ENCODE measurements at places on chromosomes 7 and 10.

DNA sequence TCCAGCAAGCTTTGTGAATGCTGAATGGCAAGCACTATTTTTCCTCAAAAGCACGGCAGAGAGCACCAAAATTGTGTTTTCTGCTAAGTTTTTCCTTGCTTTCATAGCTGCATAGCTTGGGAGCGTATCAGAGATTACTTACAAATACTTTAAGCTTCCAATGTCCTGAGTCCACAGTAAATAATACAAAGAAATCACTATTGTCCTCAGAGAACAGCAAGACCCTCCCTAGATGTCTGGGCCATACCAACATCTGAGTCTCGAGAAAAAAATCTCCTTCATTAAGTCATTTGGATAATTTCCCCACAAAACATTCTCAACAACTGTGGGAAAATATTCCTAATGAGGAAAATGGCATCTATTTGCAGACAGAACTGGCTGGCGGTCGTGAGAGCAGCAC lies 41.7 kb downstream of the SGMS1 start:
- DNase-seq: no peak

DNA sequence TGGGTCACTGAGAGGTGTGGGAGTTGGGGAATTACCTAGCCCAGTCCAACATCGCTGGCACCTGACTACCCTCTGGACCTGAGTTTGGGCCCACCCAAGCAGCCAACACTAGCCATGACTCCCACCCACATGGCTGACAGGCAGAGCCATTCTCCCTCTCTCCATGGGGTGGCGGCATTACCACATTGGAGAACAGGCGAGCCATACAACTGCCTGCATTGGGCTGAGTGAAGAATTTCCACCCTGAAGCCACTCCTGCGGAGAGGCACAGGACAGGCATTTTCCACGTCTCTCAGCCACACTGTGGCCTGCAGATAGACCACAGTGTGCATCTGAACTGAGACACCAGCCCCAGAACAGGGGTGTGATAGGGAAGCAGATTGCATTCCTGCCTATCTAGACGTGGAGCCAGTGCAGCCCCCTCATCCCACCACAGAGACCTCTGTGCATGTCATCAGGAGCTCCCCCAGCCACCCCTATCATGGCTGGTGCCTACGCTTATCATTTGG lies 58.2 kb upstream of the ANTXRL start:
- DNase-seq: peak; percentile 75

- DNase-seq: peak; percentile 15
Observed at GRCh38 chr7:74134117-74134620, 40.0 kb upstream of the EIF4H start.

GRCh38 chr10:122294511-122295450 lies 23.7 kb downstream of the BTBD16 start:
- no peak for DNase-seq

DNA sequence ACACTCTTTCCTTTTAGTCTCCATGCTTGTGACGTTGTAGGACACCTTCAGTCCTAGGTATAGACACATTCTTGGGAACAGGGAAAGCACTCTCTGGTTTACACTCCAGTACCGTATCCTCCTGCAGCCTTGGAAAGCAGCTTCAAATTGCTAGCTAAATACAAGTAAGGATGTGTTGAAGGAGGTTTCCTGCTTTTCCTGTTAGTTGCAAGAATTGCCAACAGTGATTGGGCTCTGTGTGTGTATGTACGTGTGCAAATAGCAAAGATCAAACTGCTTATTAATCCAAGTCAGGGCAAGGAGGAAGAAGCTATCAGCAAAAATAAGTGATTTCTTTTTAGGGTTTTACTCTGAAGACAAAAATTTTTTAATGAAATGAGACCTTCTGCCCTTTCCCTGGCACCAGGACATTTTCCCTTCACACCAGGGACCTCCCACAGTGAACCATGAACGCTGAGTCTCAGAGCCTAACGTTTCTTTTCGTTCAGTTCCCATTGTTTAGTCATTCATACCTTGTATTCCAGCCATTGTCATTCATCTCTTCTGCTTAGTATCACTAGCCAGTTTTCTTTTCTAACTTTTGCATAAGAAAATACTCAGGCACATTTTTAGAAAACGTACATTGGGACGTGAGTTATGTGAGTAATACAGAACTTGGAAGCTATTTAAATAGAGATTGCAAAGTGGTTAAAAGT lies 36.9 kb upstream of the AUTS2 start:
- DNase-seq: no peak
